ENCODE measurements at places on chromosomes 11 and 22. TPM values are rescaled to one million over a fixed set of nuclear protein-coding genes. Genes with fewer than 3 reads are reported as not detected.

Gene GSTT2B
- 0.72 TPM for polyA plus RNA-seq

Gene OR4A16
- polyA plus RNA-seq: not detected

Gene SCGB1A1
- not detected for polyA plus RNA-seq

Gene KCNA4
- not detected for polyA plus RNA-seq

Gene SYT7
- not detected for polyA plus RNA-seq

Gene MUC15
- polyA plus RNA-seq: not detected

Gene ASCL2
- polyA plus RNA-seq: 11.4 TPM

Gene LRRN4CL
- polyA plus RNA-seq: not detected

Gene HOATZ
- polyA plus RNA-seq: not detected

Gene SLC22A12
- not detected for polyA plus RNA-seq

Gene OR56A1
- polyA plus RNA-seq: not detected

Gene SCN3B
- not detected for polyA plus RNA-seq

Gene SLC17A6
- polyA plus RNA-seq: not detected

Gene TST
- polyA plus RNA-seq: 17.3 TPM

Gene LGALS12
- 16.3 TPM for polyA plus RNA-seq

Gene TEX54
- not detected for polyA plus RNA-seq

Gene TAF10
- 156 TPM for polyA plus RNA-seq

Gene TMPRSS6
- polyA plus RNA-seq: not detected

Gene TMEM86A
- polyA plus RNA-seq: 3.5 TPM

Gene ZNF280A
- not detected for polyA plus RNA-seq

Gene PTPRCAP
- polyA plus RNA-seq: 2.8 TPM

Gene SEZ6L
- polyA plus RNA-seq: 0.43 TPM

Gene GRM5
- not detected for polyA plus RNA-seq

Gene CDC42EP2
- 10.1 TPM for polyA plus RNA-seq

Gene TMEM45B
- polyA plus RNA-seq: 0.56 TPM

Gene MPZL3
- polyA plus RNA-seq: 4.2 TPM

Gene MUC5B
- polyA plus RNA-seq: not detected

Gene CYP2D6
- 4.5 TPM for polyA plus RNA-seq

Gene FGF19
- polyA plus RNA-seq: not detected

Gene NLRP14
- not detected for polyA plus RNA-seq

Gene PIWIL4
- 0.98 TPM for polyA plus RNA-seq

Gene ST14
- 13.3 TPM for polyA plus RNA-seq

Gene SERPIND1
- not detected for polyA plus RNA-seq

Gene BACE1
- 6.9 TPM for polyA plus RNA-seq

Gene CHRDL2
- not detected for polyA plus RNA-seq

Gene MMP7
- polyA plus RNA-seq: not detected

Gene OR6T1
- polyA plus RNA-seq: not detected

Gene GRK3
- polyA plus RNA-seq: 8.3 TPM

Gene PHETA2
- 2.8 TPM for polyA plus RNA-seq

Gene FGF3
- not detected for polyA plus RNA-seq

Gene PGR
- polyA plus RNA-seq: not detected

Gene RIC3
- polyA plus RNA-seq: not detected

Gene APOA5
- not detected for polyA plus RNA-seq

Gene MYEOV
- 0.03 TPM for polyA plus RNA-seq

Gene ACR
- not detected for polyA plus RNA-seq

Gene CTSW
- polyA plus RNA-seq: 0.71 TPM

Gene UBASH3B
- polyA plus RNA-seq: 3.3 TPM

Gene CARD16
- polyA plus RNA-seq: 294 TPM

Gene APLNR
- polyA plus RNA-seq: not detected

Gene CASP1
- polyA plus RNA-seq: 433 TPM

Gene APOL6
- 9.1 TPM for polyA plus RNA-seq

Gene EFEMP2
- polyA plus RNA-seq: 14.7 TPM

Gene CEP126
- polyA plus RNA-seq: 0.20 TPM

Gene C11orf65
- not detected for polyA plus RNA-seq

Gene GAL
- not detected for polyA plus RNA-seq

Gene MAP6
- not detected for polyA plus RNA-seq

Gene TPH1
- polyA plus RNA-seq: 0.05 TPM

Gene MDK
- not detected for polyA plus RNA-seq

Measured in CD14-positive monocyte (primary cell).